ENCODE measurements at places on chromosomes 11 and 22.
A peak's percentile ranks its signal among the peaks of the same experiment; 100 is the strongest.

DNA sequence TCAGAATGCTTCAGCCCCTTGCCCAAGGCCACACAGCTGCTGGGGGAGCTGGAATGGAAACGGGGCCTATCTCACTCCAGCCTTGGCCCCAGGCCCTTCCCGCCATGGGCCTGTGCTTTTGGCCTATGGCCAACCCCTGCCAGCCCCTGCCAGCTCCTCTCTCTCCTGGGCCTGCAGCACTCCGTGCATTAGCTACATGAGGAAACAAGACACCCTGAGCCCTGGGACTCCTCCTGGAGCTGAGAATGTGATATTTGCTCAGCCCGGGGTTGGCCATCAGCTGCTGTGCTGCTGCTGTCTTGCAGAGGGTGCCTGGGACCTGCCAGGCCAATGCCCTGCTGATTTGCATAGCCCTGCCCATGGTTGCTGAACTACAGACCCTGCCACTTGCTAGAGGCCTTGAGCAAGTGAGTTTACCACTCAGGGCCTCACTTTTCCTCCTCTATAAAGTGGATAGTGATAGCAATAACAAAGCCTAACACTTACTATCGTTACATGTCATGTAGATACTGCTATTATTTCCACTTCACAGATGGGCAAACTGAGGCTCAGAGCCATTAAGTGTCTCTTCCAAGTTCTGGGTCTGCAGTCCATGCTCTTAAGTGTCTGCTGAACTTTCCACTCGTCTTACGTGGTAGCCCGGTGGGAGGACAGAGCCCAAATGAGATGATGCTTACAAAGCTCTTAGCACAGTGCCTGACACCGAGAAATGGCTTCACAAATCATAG is 99.6 kb downstream of the KIAA1671 start:
- DNase-seq: no peak

DNA sequence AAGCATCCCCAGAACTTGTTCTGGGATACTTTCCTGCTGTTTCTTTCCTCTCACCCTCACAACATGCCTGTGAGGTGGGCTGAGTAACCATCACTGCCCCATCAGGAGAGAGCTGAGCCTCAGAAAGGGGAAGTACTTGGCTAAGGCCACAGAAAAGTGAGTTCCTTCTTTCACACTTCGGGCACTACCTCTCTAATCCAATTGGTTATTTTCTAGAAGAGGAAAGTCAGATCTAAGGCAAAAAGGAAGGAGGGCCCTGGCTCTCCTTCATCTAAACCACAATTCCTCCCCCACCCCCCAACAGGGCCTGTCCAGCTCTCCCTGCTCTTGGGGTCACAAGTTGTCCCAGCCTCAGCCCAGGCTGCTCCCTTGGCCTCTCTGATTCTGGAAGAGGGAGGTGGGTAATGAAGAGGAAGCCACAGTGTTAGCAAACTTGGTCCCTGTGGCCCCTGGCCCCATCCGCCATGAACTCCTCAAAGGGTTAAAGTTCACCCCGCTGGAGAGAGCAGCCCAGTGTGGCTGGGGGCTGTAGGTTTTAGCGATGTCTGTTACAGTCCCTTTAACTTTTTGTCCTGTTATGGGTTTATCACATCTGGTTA is 34.0 kb downstream of the SLC22A12 start:
- DNase-seq: peak; percentile 81

GRCh38 chr11:9747229-9747628 is 83.4 kb downstream of the SWAP70 start:
- no peak for DNase-seq

GRCh38 chr22:45082795-45083194 is 73.0 kb upstream of the PHF21B start:
- DNase-seq: peak; percentile 50

- no peak for DNase-seq
These were observed 43.4 kb downstream of the MCM5 start for GRCh38 chr22:35443338-35443737.

DNA sequence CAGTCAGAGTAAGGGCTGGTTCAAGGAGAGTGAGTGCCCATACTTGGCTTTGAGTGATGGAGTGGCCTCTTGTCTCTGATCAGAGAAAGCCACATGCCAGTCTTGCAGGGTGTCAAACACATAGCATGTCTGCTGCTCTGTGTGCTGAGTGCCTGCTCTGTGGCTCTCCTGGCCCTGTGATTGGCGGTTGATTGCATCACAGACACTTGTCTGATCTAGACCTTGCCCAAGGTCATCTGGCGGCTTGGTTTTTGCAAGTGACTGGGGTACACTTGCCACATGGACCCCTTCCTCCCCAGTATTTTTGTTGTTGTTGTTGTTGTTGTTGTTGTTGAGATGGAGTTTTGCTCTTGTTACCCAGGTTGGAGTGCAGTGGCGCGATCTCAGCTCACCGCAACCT is 10.3 kb downstream of the OSBP2 start:
- DNase-seq: no peak

DNA sequence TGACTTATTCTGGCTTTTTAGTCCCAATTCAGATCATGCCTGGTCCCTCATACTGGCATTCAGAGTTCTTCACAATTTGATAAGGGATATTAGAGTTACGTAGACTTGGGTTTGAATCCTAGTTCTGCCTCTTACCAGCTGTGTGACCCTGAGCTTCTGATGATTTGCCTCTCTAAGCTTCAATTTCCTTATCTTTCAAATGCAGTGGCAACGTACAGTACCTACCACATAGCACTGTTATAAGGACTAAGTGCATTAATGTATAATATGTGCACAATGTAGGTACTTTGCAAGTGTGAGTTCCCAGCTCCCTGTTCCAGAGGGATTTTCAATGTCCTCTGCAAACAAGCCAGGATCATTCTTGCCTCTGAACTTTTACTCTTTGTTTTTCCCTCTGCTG is 7.3 kb downstream of the RHOG start:
- no peak for DNase-seq

GRCh38 chr11:93574638-93575220 is 31.5 kb upstream of the SMCO4 start:
- DNase-seq: no peak

GRCh38 chr11:89220684-89221339 is 43.1 kb downstream of the TYR start:
- DNase-seq: no peak

- DNase-seq: peak; percentile 64
These were observed 29.6 kb downstream of the PAK1 start for GRCh38 chr11:77444261-77444660.

DNA sequence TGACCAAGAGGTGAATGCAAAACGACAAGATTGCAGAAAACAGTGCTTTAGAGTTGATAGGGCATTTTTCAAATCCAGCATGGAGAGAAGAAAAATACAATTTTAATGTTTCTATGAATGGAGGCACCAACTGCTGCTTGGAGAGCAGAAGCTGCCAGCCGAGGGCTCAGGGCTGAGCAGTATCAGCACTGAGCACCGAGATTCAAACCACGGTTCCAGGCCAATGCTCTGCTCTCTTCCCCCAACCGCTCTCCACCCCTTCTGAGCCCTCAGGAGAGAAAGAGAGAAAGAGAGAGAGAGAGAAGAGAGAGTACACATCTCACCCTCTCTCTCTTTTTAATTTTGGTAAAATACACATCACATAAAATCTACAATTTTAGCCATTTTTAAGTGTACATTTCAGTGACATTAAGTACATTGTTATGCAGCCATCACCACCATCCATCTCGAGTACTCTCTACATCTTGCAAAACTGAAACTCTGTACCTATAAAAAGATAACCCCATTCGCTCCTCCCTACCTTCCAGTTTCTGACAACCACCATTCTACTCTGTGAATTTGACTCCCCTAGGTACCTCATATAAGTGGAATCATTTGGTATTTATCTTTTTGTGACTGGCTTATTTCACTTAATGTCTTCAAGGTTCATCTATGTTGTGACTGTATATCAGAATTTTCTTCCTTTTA is 333.3 kb downstream of the MIAT start:
- no peak for DNase-seq

DNA sequence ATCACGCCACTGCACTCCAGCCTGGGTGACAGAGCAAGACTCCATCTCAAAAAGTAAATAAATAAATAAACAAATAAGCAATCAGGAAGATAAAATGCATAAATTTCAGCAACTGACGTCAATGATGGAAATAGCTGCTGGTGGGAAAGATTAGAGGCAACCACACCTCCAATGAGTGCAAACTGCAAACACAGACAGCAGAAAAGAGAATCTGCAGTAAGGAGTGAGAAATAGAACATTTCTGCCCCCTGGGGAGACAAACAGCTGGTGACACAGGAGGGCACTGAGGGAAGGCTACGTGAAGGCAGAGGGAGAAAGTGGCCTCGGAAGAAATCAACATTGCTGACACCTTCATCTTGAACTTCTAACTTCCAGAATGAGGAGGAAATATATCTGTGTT is 6.5 kb downstream of the PI4KA start:
- no peak for DNase-seq

DNA sequence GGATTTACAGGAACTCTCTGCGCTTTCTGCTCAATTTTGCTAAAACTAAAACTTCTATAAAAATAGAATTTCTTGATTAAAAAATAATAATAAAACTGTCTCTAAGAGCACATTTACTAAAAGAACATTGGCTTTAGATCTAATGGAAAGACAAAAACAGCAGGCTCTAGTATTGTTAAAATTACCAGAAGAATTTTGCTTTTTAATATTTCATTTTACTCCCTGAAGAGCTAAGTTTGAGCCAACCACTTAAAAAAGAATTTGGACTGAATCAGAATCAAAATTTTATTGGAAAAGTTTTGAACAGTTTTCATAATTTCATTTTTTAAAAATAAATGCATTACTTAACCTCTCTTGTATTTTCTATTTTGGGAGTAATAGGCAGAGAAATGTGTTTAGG is 107.3 kb downstream of the BBOX1 start:
- no peak for DNase-seq

DNA sequence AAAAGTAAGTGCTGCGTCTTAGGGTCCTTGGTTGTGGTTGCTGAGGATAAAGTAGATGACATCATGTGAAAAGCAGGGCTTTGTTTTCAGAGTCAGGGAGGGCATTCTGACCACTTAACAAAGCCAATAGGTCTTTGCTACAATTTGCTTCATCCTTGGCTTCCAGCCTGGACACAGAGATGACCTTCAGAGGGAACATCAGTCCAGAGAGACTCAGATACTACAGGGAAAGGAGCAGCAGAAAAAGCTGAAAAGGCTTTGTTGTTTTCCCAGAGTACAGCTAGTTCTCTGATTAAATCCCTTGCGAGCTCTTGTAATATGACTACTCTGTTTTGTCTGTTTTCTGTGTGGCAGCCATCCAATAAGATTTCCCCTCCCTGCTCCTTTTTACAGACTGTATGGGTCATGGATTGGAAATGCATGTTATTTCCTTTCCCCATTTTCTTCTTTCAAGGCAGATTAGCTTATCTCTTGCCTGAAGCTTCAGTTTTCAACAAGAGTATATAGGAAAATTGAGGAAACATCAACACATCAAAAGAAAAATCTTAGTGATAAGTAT is 31.9 kb downstream of the ATG13 start:
- DNase-seq: no peak

GRCh38 chr11:12860827-12861226 is 148.3 kb upstream of the RASSF10 start:
- no peak for DNase-seq

- DNase-seq: no peak
These were observed 256.9 kb upstream of the PITPNB start for GRCh38 chr22:28175730-28176492.

- no peak for DNase-seq
These were observed 772.5 kb downstream of the KCNA4 start for GRCh38 chr11:29244355-29244754.

GRCh38 chr11:60754887-60755286 is 1.8 kb upstream of the MS4A15 start:
- no peak for DNase-seq

DNA sequence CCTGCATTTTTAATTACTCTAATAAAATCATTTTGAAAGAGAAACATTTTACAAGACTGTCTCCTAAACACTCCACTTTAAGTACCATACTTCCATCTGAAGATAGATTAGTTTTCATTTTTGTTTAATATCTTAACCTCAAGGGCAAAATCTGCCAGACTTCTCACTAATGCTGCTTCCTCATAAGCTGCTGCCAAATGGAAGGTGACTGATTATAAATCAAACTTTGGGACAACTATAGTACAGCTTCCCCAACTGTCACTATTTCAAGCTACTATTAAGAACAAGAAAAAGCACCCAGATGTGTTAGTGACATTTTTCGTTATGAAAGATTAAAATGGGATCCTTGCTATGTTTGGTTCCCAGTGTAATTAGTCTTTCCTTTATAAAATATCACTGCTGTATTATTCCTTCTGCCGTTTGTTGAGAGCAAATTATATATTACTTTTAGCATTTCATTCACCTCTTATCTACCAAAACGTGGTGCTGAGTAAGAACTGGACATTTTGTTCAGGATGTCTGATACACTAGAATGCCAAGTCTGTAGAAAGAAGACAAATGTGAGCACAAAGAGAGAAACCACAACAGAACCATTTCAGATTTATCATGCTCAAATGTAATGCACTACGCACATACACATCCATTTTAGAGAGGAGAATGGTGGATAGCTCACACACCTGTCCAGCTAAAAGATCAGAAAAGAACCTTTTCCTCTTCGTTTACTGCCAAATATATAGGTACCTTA is 312.2 kb upstream of the C11orf87 start:
- no peak for DNase-seq

- no peak for DNase-seq
These were observed 432.4 kb upstream of the LUZP2 start for GRCh38 chr11:24064309-24064903.

- DNase-seq: no peak
These were observed 263.0 kb upstream of the CADM1 start for GRCh38 chr11:115767047-115767802.

GRCh38 chr11:87141980-87142514 is 104.3 kb downstream of the TMEM135 start:
- DNase-seq: no peak

DNA sequence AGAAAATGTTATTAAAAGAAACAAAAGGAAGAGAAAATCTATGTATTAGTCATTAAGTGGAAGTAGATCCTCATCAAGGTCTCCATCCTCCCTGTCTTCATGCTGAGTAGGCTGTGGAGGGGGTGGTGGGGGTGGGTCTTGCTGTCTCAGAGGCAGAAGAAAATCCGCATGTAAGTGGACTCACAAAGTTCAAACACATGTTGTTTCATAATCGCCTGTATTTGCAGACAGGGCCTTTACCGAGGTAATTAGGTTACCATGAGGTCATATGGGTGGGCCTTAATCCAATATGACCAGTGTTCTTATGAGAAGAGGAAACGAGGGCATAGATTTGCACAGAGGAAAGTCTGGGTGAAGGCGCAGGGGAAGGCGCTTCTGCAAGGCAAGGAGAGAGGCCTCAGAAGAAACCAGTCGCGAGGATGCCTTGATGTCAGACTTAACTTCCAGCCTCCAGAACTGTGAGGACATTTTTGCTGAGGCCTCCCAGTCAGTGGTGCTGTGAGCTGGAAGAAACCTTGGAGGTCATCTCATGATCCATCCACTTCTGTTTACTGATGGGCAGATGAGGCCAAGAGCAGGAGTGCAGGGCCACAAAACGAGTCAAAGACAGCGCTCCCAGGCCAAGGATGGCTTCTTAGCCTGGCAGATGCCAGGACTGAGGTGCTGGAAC is 49.3 kb upstream of the THY1 start:
- DNase-seq: no peak

DNA sequence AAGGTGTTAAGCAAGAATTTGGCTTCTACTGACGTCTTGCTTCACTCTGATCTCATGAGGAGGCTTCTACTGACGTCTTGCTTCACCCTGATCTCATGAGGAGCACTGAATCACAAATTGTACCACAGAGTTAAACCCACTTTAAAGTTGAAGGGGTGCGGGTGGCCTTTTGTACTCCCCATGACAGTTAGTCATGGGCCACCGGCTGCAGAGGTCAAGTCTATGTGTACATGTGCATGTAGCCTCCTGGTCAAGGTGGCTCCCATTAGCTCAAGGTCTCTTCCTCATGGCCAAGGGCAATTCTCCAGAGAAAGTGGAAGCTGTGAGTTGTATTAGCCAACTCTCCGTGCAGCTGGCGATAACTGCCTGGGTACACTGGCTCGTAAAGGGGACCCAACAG is 23.1 kb upstream of the FZD4 start:
- DNase-seq: peak; percentile 32
